CD4-positive, alpha-beta T cell treated with Interleukin-15 for 1 hour (primary cell): ENCODE measurements at places on chromosomes 1 and 21.

- DNase-seq, result no peak
These were observed 13.1 kb upstream of the USP1 start for GRCh38 chr1:62423580-62424242.

DNA sequence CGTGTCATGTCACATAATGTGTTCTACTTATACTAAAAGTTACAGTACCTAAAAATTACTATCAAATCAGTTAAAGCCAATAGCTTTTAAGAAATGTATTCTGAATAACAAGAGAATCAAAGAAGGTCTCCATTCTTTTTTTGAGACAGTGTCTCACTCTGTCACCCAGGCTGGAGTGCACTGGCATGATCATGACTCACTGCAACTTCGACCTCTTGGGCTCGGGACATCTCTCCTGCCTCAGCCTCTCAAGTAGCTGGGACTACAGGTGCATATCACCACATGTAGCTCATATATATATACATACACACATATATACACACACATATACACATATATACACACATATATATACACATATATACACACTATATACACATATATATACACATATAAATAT, 20.1 kb downstream of the COP1 start:
- no peak for DNase-seq

- no peak for DNase-seq
These were observed 5.4 kb downstream of the CNTN2 start for GRCh38 chr1:205048382-205048781.

- DNase-seq, result no peak
These were observed 15.0 kb downstream of the SLC6A9 start for GRCh38 chr1:44016041-44016889.

DNA sequence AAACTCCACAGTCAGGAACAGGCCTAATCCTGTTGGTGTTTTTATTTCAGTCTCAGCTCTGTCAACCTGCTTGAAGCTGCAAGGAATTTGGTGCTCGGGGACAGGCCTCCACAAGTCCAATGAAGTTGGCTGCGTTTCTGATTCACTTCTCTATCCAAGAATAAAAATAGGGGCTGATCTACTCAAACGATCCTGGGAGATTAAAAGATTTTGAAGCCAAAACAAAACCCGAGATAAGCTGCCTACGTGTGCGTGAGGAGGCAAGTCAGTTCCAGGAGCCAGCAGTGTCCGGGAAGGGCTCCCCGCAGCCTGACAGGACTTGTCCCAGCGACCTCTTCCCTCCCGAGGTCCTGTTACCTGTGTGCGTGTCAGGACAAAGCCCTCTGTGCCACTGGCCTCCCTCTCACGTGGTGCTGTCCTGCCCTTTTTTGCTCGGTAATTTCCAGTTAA, 98.0 kb downstream of the ETS2 start:
- no peak for DNase-seq
